Immature natural killer cell (primary cell): ENCODE measurements at places on chromosomes 6 and 20.

DNA sequence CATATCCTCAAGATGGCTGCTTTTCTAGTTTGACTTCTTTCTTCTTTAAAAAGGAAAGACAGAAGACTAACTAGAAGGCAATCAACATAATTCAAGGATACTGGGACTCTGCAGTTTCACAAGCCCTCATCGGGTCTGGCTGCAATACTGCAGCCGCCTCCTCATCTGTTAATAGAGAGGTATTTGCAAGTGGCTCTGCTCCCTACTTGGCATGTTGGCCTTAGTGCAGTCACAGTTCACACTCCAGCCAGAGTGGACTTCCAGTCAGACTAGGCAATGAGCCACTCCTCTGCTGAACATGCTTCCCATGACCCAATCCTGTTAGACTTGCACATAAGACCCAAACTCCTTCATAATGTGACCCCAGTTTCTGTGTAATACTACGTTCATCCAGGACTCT, 141.9 kb upstream of the ENPP5 start:
- H3K36me3 ChIP-seq = no peaks in the 10 kb centered on the region
- no peaks in the 10 kb centered on the region for H3K27me3 ChIP-seq
- no peak overlapping the region for H3K4me3 ChIP-seq
- no peak for DNase-seq
- no peak overlapping the region for H3K27ac ChIP-seq
- H3K4me1 ChIP-seq = no peaks in the 10 kb centered on the region

GRCh38 chr20:34941226-34941625, 14.4 kb downstream of the GSS start:
- H3K27ac ChIP-seq = no peak overlapping the region
- no peak overlapping the region for H3K4me3 ChIP-seq
- peaks cover 38% of the 10 kb centered on the region for H3K36me3 ChIP-seq
- H3K4me1 ChIP-seq = no peaks in the 10 kb centered on the region
- no peaks in the 10 kb centered on the region for H3K27me3 ChIP-seq
- DNase-seq = no peak

- H3K4me1 ChIP-seq = no peaks in the 10 kb centered on the region
- H3K4me3 ChIP-seq = no peak overlapping the region
- no peak overlapping the region for H3K27ac ChIP-seq
- H3K36me3 ChIP-seq = no peaks in the 10 kb centered on the region
These were observed 87.8 kb downstream of the DCDC2 start for GRCh38 chr6:24270011-24270410.

DNA sequence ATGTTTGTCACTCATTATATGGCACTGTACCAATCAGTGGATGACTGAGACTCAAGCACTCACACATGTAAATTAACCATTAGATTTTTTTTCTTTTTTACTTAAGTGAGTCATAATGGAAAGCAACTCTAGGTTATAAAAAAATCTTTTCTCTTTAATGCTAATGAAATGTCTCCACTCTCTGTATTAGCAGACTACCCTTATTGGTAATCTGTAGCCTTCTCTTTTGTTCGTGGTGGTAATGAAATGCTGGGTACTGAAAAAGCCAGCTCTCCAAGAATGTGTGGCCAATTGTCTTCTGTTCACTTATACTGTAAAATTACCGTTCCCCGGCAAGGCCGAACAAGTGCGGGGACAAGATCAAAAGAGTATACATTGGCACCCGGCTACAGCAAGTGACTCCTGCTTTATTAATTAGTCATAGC, 69.0 kb downstream of the AFG1L start:
- H3K4me3 ChIP-seq = no peak overlapping the region
- no peak for DNase-seq
- peaks cover 6% of the 10 kb centered on the region for H3K36me3 ChIP-seq

GRCh38 chr20:59903621-59904020, 29.8 kb downstream of the SYCP2 start:
- no peaks in the 10 kb centered on the region for H3K27me3 ChIP-seq
- H3K4me3 ChIP-seq = no peak overlapping the region
- DNase-seq = no peak

DNA sequence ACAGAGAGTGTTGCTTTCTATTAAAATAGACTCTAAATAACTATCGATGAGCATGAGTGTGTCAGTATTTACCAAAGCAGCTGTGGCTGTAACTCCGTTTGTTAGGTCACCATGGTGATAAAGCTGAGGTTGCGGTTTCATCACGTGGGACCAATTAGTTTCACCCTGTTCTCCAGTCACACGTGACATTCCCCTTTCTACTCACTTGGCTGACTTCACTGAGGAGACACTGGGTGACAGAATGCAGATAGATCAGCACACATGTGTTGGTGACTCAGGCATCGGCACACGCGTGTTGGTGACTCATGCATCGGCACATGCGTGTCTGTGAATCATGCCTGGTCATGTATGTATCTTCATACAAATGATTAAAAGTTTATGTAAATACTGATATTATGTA, 285.4 kb downstream of the THBS2 start:
- H3K27ac ChIP-seq = no peak overlapping the region
- peaks cover 2% of the 10 kb centered on the region for H3K4me1 ChIP-seq
- H3K36me3 ChIP-seq = no peaks in the 10 kb centered on the region
- H3K4me3 ChIP-seq = no peak overlapping the region

DNA sequence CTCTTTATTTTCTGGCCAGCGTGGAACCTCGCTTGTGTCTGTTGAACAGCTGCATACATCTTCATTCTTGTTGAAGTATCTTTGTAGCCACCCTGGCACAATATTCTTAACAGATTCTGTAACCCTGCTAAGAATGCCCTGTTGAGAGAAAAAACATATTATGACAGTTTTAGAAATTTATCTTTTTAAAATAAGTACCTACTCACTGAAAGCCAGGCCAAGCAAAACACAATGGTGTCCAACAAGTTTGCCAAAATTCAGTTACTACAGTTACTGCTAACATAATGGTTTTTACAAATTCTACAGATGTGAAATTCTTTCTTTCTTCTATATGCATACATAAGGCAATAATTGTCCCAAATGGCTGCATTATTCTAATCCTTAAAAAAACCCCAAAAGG, 18.2 kb downstream of the NUP153 start:
- H3K36me3 ChIP-seq = peaks cover 8% of the 10 kb centered on the region
- H3K4me3 ChIP-seq = no peak overlapping the region

GRCh38 chr6:142531727-142532126, 229.9 kb downstream of the ADGRG6 start:
- no peaks in the 10 kb centered on the region for H3K36me3 ChIP-seq
- no peak overlapping the region for H3K4me3 ChIP-seq
- DNase-seq = no peak
- no peak overlapping the region for H3K27ac ChIP-seq
- H3K27me3 ChIP-seq = no peaks in the 10 kb centered on the region

GRCh38 chr6:149860834-149861602, 3.1 kb downstream of the LRP11 start:
- H3K4me1 ChIP-seq = peaks cover 14% of the 10 kb centered on the region
- DNase-seq = no peak
- H3K27me3 ChIP-seq = peaks cover 3% of the 10 kb centered on the region
- H3K36me3 ChIP-seq = no peaks in the 10 kb centered on the region

DNA sequence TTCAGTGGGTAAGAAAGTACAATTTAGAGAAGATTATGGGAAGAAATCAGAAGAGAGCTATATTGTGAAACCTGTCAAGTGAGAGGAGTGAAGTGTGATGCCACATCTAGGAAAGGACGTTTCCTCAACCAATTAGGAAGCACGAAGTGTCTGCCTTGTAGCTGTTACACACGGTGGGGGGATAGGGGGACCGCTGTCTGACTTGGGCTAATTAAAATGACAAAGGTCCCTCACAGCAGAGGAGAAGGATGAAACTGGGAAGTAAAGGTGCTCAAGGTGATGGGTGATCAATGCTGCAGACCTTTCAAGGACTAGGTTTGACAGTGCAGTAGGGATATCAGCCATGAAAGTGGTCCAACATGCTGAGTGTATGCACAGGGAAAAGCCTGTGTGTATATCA, 181.1 kb upstream of the PRSS16 start:
- peaks cover 4% of the 10 kb centered on the region for H3K27me3 ChIP-seq
- H3K36me3 ChIP-seq = no peaks in the 10 kb centered on the region
- no peak overlapping the region for H3K27ac ChIP-seq
- no peak overlapping the region for H3K4me3 ChIP-seq
- no peaks in the 10 kb centered on the region for H3K4me1 ChIP-seq

GRCh38 chr6:2875359-2876191, 27.5 kb downstream of the SERPINB9 start:
- H3K4me1 ChIP-seq = peaks cover 55% of the 10 kb centered on the region
- peaks cover 4% of the 10 kb centered on the region for H3K36me3 ChIP-seq
- H3K4me3 ChIP-seq = peak overlapping the region; percentile 85

DNA sequence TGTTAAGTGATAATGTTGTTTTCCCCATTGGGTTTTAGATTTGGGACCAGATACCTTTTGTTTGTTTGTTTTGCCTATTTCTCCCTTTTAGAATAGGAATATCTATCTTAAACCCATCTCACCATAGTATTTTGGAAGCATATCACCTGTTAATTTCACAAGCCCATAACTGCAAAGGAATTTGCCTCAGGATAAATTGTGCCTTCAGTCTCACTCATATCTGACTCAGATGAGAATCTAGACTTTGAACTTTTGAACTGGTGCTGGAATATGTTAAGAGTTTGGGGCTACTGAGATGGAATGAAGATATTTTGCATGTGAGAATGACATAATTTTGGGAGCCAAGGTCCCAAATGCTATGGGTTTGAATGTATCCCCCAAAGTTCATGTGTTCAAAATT, 607.4 kb downstream of the HACE1 start:
- H3K36me3 ChIP-seq = no peaks in the 10 kb centered on the region
- no peak overlapping the region for H3K4me3 ChIP-seq
- no peak for DNase-seq

- H3K27me3 ChIP-seq = peaks cover 2% of the 10 kb centered on the region
- no peaks in the 10 kb centered on the region for H3K36me3 ChIP-seq
- H3K27ac ChIP-seq = no peak overlapping the region
- H3K4me1 ChIP-seq = no peaks in the 10 kb centered on the region
- no peak overlapping the region for H3K4me3 ChIP-seq
These were observed 557.2 kb upstream of the AGPAT4 start for GRCh38 chr6:161830866-161831616.

GRCh38 chr20:61525781-61526431, 273.8 kb downstream of the CDH4 start:
- H3K27ac ChIP-seq = no peak overlapping the region
- H3K36me3 ChIP-seq = no peaks in the 10 kb centered on the region
- no peak overlapping the region for H3K4me3 ChIP-seq
- DNase-seq = no peak

DNA sequence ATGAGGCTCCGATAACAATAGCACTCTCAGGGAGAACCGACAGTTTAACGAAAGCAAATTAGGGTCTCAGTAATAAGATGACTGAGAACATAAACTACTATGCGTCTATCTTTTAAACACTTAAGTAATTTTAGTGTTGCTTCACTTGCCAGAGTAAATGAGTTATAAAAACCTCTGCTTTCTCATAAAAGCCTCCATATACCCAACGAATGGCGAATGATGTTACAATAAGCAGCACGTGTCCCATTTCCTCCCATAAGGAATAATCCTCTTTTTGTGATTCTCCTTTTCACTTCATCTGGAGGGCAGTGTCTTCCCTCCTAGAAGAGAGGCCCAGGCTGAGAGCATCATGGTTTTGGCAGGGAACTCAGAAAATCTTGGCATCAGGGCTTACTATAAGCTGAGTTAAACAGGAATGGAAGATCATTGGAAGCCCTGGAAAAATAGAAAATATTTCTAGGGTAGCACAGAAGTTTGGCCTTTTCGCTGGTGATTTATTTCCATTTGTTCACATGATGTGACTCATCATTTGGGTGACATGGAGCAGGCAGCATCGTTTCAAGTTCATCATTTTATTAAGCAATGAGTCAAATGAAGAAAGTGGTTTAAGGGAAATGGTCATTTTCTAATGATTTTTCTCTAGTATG, 255.4 kb downstream of the ATXN1 start:
- H3K27ac ChIP-seq = no peak overlapping the region
- no peaks in the 10 kb centered on the region for H3K36me3 ChIP-seq
- H3K4me1 ChIP-seq = peaks cover 25% of the 10 kb centered on the region
- no peak overlapping the region for H3K4me3 ChIP-seq
- H3K27me3 ChIP-seq = peaks cover 5% of the 10 kb centered on the region
- DNase-seq = no peak

DNA sequence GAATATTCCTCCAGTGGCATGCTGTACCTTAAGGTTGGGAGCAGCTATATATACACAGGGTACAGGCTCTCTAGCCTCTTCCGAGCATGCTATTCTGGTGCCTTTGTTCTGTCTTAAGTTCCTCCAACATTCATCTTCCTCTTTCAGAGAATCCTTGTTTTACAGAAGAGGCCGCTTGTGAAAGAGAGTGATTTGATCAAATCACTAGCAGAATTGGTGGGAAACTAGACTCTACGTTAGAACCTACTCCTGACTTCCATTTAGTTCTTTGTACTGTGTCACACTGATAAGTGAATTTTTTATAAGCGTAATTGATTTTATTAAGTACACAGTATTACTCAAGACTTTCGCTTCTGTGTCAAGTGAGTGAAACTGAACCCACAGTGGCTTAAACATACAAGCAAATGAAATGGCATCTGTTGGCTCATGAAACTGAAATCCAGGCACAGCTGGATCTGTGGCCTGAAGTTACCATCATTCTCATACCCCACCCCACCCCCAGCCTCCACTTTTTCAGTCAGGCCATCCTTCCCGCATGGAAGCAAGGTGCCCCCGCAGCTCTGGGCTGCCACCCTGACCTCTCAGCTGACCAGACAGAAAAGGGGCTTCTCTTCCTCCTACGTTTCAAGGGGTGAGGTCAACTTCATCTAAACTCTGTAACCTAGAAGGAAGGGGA, 102.3 kb downstream of the RPP40 start:
- no peak for DNase-seq
- peaks cover 5% of the 10 kb centered on the region for H3K27me3 ChIP-seq
- H3K36me3 ChIP-seq = peaks cover 36% of the 10 kb centered on the region
- H3K27ac ChIP-seq = peak overlapping the region; percentile 12

- no peak overlapping the region for H3K4me3 ChIP-seq
- no peak overlapping the region for H3K27ac ChIP-seq
- H3K27me3 ChIP-seq = peaks cover 9% of the 10 kb centered on the region
These were observed 26.8 kb downstream of the TUBB2B start for GRCh38 chr6:3200682-3201081.

- peaks cover 4% of the 10 kb centered on the region for H3K27me3 ChIP-seq
- no peak overlapping the region for H3K27ac ChIP-seq
- H3K36me3 ChIP-seq = no peaks in the 10 kb centered on the region
- peaks cover 17% of the 10 kb centered on the region for H3K4me1 ChIP-seq
- H3K4me3 ChIP-seq = no peak overlapping the region
- DNase-seq = no peak
These were observed 5.5 kb downstream of the REV3L start for GRCh38 chr6:111477481-111477938.

DNA sequence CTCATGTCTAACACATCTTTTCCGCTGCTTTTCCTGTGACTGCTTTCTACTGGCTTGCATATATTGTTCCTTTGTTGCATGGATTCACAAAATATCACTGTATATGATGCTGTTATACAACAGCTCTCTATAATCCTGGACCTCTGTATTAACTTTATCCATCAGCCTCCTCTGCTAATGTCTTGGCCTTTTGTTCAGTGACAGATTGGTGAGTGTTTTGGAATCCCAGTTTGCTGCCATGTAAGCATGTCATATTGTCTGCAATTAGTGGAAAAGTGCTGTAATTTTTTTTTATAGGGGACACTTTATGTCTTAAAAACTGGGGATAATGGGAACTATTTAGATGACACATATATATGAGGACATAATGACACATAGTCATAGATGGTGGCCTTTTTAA, 3.0 kb downstream of the RIMS1 start:
- H3K4me3 ChIP-seq = no peak overlapping the region
- H3K27ac ChIP-seq = no peak overlapping the region
- H3K27me3 ChIP-seq = peaks cover 3% of the 10 kb centered on the region
- peaks cover 3% of the 10 kb centered on the region for H3K36me3 ChIP-seq
- DNase-seq = no peak

GRCh38 chr20:4141291-4142240, 126.2 kb upstream of the RNF24 start:
- no peaks in the 10 kb centered on the region for H3K4me1 ChIP-seq
- no peak overlapping the region for H3K27ac ChIP-seq
- no peak overlapping the region for H3K4me3 ChIP-seq
- no peaks in the 10 kb centered on the region for H3K36me3 ChIP-seq
